ENCODE measurements at places on chromosomes 2 and 18. TPM values are rescaled to one million over a fixed set of nuclear protein-coding genes. Genes with fewer than 3 reads are reported as not detected.

DNA sequence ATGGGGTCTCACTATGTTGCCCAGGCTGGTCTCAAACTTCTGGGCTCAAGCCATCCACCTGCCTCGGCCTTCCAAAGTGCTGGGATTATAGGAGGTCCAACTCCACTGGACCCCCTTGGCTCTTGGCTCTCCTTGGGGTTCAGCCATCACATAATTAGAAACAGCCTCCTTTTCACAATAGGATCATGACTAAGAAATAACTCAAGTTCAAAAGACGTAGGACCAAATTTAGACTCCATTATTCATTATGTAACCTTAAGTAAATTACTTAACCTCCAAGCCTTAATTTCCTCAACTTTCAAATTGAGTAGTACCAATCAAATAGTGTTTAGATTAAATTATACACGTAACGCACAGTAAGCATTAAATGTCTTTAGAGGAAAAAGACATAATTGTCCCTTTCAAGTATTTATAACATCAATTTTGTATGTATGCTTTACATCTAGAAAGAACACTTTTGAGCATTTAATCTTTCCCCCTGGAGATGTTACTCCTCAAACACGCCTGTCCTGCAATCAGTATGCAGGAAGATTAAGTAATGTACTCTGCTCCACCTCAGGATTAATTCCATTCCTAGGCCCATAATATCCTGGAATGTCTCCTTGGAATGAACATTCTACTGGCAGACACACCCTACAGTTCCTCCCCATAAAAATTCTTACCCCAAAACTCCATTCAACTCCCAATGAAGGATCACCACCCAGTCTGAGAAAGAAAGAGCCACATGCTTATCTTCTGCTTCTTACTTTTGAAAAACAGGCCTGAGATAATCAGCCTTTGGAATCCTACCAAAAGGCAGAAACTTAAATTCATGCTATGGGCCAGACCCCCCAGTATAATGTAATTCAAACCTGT, 49.1 kb downstream of the COBLL1 start:
- no peaks in the 10 kb centered on the region for H3K36me3 ChIP-seq
- H3K27ac ChIP-seq = no peak overlapping the region
- DNase-seq = no peak
- H3K4me3 ChIP-seq = no peak overlapping the region
- H3K27me3 ChIP-seq = no peaks in the 10 kb centered on the region

The TLX2 gene
- polyA plus RNA-seq = 5.4 TPM

- H3K27me3 ChIP-seq = peaks cover 70% of the 10 kb centered on the region
- H3K4me1 ChIP-seq = peaks cover 6% of the 10 kb centered on the region
- H3K27ac ChIP-seq = no peak within 1 kb of the TSS
- DNase-seq = no peak
- no peak within 1 kb of the TSS for H3K4me3 ChIP-seq
Observed at GRCh38 chr2:44941551-44942234, at the start of gene SIX3. SIX3 (plus strand) TSS chr2:44941702; CDS start chr2:44942105, 403 bp downstream.

- peak; percentile 88 for DNase-seq
- no peaks in the 10 kb centered on the region for H3K27me3 ChIP-seq
- no peaks in the 10 kb centered on the region for H3K36me3 ChIP-seq
- H3K4me3 ChIP-seq = no peak overlapping the region
Observed at GRCh38 chr18:24033641-24034412, 19.3 kb downstream of the TTC39C start.

The NR4A2 gene
- 1.3 TPM for polyA plus RNA-seq

DNA sequence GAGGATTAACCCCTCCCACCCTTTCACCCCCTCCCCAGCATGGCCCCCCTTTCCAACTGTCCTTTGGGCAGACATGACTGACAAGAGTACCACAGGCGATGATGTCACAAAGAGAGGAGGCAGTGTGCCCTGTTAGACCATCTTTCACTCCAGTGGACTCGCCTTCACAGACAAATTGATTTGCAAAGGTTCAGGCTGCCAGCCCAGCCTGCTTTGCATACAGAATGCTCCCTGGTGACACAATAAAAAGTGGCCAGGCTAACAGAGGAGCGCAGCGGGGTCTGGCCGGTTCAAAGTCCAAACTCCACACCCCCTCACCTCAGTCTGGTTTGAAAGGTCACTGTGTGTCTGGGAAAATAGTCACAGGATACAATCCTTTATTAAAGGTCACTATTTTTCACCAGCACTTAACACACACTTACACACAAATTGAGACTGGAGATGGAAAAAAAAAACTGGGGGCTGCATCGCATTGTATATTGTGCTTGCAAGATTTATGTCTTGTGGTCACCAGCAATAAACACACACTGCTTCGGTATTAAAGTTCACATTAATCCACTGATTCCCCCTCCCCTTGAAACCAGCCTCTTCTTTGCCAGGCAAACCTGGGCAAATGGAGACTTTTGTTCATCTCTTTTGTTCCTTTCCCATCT, 236.9 kb downstream of the BCL11A start:
- no peaks in the 10 kb centered on the region for H3K27me3 ChIP-seq
- no peak overlapping the region for H3K27ac ChIP-seq
- no peaks in the 10 kb centered on the region for H3K36me3 ChIP-seq
- no peak overlapping the region for H3K4me3 ChIP-seq
- peak; percentile 71 for DNase-seq
- peaks cover 18% of the 10 kb centered on the region for H3K4me1 ChIP-seq

The ALPI gene
- polyA plus RNA-seq = 204 TPM

DNA sequence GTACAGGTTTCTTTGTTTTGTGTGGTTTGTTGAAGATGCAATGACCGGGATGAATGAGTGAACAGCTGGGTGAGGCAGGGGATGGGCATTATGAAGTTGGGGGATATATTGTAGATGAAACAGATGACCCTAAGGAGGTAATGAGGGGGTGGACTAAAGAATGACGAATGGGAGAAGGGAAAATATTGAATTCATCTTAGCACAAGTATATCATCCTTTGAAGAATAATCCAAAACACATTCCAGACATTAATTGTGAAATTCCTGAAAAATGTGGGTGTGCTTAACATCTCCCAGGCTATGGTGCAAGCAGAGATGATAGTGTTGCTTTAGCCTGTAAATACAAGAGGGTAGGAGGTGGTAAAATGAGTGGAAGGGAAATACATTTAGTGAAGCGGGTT, 5.8 kb downstream of the CRIM1 start:
- no peaks in the 10 kb centered on the region for H3K27me3 ChIP-seq
- no peak overlapping the region for H3K27ac ChIP-seq
- peaks cover 15% of the 10 kb centered on the region for H3K4me1 ChIP-seq
- DNase-seq = no peak
- H3K4me3 ChIP-seq = no peak overlapping the region

The SLC25A52 gene
- polyA plus RNA-seq = 0.04 TPM

The UBE2F gene
- polyA plus RNA-seq = 39.7 TPM

- peaks cover 17% of the 10 kb centered on the region for H3K27me3 ChIP-seq
- peaks cover 7% of the 10 kb centered on the region for H3K4me1 ChIP-seq
- H3K36me3 ChIP-seq = peaks cover 19% of the 10 kb centered on the region
- H3K27ac ChIP-seq = no peak overlapping the region
Observed at GRCh38 chr2:10002681-10003080, 40.7 kb upstream of the KLF11 start.

GRCh38 chr2:50838316-50838715, 193.6 kb downstream of the NRXN1 start:
- H3K4me3 ChIP-seq = no peak overlapping the region
- no peak for DNase-seq
- H3K27ac ChIP-seq = no peak overlapping the region

GRCh38 chr18:77074431-77074830, 58.2 kb downstream of the MBP start:
- H3K27ac ChIP-seq = no peak overlapping the region
- H3K27me3 ChIP-seq = no peaks in the 10 kb centered on the region
- H3K4me1 ChIP-seq = peaks cover 16% of the 10 kb centered on the region
- no peak overlapping the region for H3K4me3 ChIP-seq
- DNase-seq = no peak

GRCh38 chr2:221189431-221190067, 382.6 kb downstream of the EPHA4 start:
- H3K36me3 ChIP-seq = no peaks in the 10 kb centered on the region
- H3K27ac ChIP-seq = no peak overlapping the region
- no peaks in the 10 kb centered on the region for H3K27me3 ChIP-seq
- H3K4me1 ChIP-seq = no peaks in the 10 kb centered on the region
- no peak overlapping the region for H3K4me3 ChIP-seq

The LYPD6B gene
- polyA plus RNA-seq = 11.1 TPM
